ENCODE measurements at places on chromosomes 6 and 20.

GRCh38 chr6:63597141-63598048, 25.1 kb downstream of the LOC128125822 start:
- peak; percentile 21 for DNase-seq

DNA sequence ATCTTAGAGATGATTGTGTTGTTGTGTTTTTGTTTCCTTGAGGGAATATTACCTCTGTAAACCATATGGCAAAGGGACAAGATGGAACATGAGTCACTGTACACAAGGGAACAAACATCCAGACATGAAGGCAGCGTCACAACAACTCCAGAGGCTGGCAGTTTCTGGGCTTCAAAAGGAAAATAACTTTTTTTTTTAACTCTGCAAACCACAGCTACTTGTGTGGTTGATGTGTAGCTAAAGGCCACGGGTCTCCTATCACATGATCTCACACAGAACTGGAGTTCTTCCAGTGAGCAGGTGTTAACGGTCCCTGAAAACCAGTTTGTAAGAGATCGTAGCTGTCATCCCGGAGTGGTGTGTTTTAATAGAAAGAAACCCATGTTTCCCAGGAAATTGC, 33.2 kb upstream of the HBS1L start:
- peak; percentile 60 for DNase-seq

DNA sequence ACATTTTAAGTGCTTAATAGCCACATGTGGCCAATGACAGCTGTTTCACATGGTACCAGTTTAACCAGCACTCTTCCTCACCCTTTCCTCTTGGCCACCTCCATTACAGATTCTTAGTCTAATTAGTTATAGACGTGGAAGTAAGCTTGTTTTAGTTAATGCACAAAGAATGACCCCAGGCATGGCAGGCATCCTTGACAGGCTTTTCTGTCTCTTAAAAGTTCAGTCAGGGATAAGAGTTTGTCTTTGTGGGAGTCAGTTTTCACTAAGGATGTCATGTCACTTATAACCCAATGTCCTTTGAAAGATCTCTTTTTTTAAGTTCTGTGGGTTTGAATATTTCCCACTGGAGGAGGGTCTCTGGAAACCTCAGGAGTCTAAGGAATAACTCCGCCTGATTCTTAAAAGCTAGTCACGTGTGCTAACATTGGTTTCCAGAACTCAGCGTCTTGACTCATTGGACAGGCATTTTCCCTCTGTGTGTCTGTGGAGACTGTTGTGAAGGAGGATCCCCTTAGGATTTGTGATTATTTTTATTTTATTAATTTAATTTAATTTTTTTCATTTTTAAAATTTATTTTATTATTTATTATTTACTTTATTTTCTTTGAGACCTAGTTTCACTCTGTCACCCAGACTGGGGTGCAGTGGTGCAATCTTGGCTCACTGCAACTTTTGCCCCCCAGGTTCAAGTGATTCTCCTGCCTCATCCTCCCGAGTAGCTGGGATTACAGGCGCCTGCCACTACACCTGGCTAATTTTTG, 171.4 kb downstream of the ZFAND3 start:
- peak; percentile 88 for DNase-seq

DNA sequence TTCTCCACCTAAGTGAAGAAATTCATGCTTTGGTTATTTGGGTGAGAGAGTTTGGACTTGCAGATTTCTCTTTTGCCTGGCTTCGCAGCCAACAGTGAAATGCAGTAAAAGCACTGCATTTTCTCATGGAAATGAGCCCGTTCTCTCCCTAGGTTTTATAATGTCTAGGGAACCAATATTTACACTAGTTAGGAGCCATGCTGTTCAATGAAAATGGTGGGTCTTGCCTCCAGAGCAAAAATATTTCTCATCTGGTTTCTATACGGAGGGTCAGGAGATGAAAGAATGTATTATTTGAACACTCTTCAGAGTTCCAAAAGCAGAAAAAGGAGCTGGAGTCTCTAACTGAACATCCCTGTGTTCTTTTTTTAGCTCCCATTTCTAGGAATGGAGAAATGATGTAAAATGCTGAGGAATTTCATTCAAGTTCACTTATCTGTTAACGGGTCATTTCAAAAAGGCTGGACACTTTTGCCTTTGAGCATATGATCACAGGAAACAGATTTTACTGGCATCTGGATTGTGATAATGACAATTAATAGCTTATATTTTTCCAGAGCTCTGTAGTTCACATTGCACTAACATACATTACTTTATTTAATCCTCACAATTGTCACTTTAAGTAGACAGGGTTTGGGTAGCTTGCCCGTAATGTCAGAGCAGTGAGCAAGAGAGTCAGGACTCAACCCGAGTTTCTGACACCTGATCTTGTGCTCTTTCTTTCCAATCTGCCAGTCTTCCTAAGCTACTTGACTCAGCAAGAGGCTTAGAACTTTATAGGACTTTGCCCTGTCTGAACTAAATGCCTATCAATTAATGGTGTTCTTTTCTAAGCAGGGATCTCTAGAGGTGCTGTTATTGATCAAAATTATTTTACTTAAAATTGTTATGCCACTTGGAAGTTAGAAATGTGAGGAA, 78.0 kb downstream of the PPP1R14C start:
- no peak for DNase-seq

DNA sequence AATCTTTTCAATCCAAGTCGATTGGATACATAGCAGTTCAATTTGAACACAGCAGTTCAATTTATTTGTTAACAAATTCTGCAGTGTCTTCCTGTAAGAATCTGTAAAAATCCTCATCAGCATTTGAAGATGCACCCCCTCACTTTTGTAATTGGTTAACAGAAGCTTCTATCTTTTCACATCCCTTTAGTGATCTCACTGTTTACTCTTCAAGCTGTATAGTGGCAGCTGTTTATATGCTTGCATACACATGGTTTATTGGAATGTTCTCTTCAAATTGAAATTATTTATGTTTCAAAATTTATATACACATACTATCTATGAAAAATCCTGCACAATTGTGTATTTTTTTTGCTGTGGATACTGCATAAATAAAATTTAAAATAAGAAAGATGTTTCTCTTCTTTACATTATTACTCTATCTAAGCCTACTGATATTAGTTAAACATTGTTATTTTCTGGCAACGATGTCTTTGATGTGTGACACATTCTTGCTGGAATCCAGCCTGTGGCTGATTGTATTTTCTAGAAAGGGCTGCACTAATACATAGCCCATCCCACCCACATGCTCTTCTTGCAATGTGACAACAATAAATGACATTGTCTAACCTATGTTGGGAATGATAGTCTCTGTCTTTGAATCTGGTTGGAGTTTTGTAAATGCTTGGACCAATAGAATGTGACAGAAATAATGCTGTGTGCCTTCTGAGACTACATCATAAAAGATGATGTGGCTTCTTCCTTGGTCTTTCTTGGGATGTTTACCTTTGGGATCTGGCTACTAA, 573.0 kb downstream of the CD109 start:
- DNase-seq: no peak

GRCh38 chr6:158030380-158031300, 49.0 kb downstream of the SYNJ2 start:
- no peak for DNase-seq

GRCh38 chr20:57713505-57713903, 3.7 kb upstream of the PMEPA1 start:
- no peak for DNase-seq

GRCh38 chr20:11305406-11305805, 612.3 kb upstream of the BTBD3 start:
- no peak for DNase-seq

- DNase-seq: no peak
Observed at GRCh38 chr20:56324806-56325205, 34.0 kb upstream of the FAM210B start.

- DNase-seq: no peak
Observed at GRCh38 chr6:167420858-167421766, 96.2 kb downstream of the TTLL2 start.

DNA sequence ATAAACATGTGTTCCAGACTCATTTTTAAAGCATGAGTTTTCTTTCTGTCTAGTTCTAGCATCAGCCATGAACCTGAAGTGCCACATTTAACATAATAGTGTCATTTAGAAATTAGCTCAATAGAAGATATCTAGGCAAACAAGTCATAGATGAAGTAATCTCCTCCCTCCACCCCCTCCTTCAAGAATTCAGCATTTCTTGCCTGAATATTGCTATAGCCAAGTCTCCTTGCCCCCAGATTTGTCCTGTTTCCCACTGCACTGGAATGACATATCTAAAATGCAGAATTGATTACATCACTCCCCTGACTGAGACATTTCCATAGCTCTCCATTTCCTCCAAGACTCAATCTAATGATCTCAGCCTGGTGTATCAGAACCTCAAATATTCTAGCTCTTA, 134.9 kb upstream of the BACH2 start:
- DNase-seq: no peak

DNA sequence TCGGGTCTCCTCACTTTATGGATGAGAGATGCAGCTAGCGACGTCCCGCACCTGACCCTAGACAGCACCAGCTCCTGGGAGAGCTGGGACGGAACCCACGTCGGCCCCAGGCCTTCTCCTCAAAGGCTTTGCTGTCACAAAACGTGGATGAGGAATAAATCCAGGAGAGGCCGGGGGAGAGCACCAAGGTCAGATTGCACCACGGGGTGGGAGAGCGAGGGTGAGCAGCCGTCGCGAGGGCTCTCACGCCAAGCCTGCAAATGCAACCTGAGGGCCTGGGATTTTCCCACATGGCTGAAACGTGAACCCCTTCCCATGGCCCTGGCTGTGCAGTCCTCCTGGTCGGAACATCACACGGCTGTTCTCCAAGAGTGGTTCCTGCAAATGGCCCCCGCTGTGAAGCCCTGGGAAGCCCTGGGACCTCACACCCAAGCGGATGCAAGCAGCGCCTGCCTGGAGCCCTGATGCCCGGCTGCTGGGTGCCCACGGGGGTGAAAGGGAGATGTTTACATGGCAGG, 45.3 kb downstream of the DLL1 start:
- DNase-seq: no peak

- DNase-seq: no peak
Observed at GRCh38 chr6:106535012-106535411, 94.3 kb downstream of the RTN4IP1 start.

GRCh38 chr6:100347901-100348550, 116.7 kb downstream of the SIM1 start:
- peak; percentile 78 for DNase-seq

GRCh38 chr6:170448751-170449630, 104.1 kb downstream of the PSMB1 start:
- DNase-seq: peak; percentile 23

DNA sequence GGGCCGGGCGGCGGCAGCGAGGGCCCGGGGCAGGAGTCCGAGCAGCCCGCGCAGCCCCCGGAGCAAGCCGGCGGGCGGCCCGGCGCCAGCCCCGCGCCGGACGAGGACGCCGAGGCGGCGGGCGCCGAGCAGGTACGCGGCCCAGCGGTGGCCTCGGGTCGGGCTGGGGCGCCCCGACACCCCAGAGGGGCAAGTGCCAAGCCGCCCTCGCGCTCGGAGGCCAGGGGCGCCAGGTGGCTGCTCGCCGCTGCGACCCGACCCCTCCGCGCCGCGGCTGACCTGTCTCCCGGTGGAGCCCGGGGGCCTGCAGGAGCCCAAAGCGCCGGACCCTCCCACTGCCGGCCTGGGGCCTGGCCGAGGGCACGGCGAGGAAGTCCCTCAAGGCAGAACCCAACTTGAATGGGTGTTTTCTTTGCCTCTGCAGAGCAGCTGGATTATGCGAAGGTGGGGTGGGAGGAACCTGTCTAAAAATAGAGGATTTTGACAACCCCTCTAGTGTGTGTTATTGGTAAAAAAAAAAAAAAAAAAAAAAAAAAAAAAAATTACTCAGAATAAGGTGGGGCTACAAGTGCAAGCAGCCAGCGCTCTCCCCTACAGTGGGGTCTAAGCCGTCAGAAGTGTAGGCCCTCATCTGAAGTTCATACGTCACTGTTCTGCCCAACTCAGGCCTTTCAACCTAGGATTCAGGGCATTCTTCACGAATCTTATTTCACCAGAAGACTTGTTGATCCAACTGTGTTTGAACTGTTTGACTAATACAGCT, 609 bp downstream of the OGFRL1 start:
- peak; percentile 15 for DNase-seq

GRCh38 chr6:13287104-13287503, 41.2 kb downstream of the TBC1D7 start:
- DNase-seq: no peak

DNA sequence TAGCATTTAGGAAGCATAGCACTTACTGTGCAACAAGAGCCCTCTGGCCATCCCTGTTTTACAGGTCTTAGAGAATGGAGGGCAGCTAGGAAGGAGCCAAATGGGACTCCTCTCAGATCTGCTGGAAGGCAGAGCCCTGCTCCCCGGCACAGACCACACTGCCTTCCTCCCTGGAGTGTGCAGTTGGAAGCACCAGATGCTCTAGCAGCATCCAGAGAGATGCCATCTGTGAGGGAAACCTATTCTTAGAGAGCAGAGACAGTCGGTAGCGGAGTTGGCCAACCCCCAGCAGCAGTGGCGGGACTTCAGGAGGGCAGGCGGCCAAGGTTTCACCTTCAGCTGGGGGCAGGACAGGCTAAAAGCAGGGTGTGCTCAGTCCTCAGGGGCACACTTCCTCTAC, 16.7 kb upstream of the E2F1 start:
- DNase-seq: no peak

GRCh38 chr6:33787346-33787953, 1.5 kb downstream of the LEMD2 start:
- peak; percentile 56 for DNase-seq

DNA sequence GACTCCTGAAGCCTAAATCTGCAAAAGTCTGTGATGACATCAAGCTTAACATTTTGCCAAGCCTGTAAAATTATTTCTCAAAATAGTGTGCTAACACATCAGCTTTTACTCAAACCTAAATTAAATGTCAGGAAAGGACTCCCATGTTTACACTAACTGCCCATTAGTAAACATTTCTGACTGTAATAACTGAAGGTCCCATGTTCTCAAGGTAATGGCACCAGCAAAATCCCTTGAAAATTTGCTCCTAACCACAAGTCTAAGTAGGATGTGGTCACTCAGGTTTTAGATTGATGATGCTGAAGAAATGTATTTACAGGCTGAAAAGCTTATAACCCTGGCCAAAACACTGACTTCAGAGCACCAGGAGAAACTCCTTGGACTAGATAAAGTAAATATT, 33.0 kb downstream of the BACH2 start:
- DNase-seq: no peak

DNA sequence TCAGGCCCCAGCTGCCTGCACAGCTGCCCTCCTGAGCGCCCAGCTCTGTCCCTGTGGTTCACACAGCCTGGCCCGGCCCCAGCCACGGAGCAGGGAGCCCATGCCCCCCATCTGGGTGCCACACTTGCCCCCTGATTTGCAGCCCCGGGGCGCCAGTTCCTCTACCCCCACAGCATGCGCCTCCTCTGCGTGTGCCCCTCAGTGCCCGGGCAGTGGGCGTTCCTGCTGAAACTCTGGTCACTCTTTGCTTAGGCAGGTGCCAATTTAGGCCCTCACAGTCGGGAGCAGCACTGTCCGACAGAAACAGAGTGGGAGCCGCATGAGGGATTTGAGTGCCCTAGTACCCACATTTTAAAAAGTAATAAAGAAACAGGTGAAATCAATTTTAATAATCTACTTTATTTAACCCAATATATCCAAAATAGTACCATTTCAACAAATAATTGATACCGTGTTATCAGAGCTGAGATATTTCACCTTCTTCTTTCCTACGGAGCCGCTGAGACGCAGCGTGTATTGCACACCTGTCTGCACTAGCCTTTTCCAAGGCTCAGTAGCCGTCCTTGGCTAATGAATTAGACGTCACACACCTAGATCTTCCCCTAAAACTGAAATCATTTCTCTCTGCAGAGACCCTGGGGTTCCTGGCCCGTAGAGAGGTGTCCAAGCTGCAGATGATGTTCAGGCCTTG, 106.4 kb downstream of the ASXL1 start:
- no peak for DNase-seq

- no peak for DNase-seq
Observed at GRCh38 chr6:159978291-159979135, 9.6 kb downstream of the IGF2R start.

Data from LHCN-M2 (cell line).